Activated T-helper 1 cell treated with anti-CD3 and anti-CD28 coated beads, Interleukin-12 subunit alpha, Interleukin-12 subunit beta, Interleukin-2, Interleukin-4 antibody, amounts not matched to agents 30 ng/mL and 10 ng/mL and 1 ng/mL, durations not matched to agents 14 hours and 24 hours and 36 hours (primary cell): ENCODE measurements at places on chromosomes 11 and 22.

DNA sequence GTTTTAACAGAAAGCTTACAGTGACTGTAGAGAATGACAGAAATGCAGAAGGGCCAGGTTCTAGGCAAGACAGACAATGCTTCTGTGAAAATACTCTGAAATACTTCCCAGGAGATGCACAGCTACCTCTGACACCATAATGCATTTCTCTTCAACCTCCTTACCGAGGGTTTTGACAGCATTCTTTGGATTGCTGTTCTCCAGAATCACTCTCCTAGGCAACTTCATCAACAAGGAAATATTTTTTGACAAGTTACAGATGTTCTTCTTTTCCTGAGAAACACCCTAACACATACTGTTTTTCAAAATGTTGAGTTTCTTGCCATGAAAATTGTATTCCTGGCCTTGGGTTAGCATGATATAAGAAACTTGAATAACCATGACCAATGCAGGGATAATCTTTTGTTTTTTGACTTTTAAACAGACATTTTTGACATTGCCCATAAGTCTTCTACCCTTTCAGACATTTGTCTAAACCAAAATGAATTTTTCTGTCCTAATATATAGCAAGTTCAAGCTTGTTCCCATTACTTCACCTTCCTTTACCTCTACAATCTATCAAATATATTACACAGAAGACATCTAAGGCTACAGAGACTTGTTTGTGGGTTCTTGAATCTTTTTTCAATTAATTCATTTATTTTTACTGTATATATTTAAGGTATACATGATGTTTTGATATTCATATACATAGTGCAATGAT, 108.1 kb downstream of the CCDC34 start:
- DNase-seq, result no peak

DNA sequence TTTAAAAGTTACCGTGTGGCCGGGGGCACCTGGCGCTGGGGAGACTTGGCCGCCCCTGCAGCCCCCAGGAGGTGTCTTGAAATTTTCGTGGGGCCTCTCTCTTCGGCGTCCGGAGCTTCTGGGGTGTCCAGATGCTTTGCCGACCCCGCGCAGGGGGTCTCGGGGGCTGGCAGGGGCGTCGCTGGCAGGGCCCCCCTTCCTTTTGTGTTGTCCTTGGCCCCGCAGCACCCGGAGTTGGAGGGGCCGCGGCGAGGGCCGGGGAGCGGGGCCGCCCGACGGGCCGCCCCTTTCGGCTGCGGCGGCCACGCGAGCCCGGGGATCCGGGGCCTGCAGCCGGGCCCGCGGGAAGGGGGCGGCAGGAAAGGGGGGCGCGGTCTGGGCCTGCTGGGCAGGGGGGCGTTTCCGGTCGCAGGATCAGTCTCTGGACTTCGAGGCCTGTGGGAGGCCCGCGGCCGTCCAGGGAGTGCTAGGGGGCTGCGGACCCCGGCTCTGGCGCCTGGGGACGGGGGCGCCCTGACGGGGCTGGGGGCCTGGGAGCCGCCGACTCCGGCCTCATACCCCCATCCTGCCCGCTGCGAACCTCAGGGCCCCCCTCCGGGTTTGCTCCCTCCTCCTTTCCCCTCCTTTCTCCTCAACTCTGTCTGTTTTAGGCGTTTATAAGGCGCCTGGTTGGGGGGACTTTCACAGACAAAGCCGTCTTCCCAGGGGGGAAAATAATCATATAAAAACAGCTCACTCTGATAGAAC, 869 bp downstream of the ZC3H7B start:
- no peak for DNase-seq

DNA sequence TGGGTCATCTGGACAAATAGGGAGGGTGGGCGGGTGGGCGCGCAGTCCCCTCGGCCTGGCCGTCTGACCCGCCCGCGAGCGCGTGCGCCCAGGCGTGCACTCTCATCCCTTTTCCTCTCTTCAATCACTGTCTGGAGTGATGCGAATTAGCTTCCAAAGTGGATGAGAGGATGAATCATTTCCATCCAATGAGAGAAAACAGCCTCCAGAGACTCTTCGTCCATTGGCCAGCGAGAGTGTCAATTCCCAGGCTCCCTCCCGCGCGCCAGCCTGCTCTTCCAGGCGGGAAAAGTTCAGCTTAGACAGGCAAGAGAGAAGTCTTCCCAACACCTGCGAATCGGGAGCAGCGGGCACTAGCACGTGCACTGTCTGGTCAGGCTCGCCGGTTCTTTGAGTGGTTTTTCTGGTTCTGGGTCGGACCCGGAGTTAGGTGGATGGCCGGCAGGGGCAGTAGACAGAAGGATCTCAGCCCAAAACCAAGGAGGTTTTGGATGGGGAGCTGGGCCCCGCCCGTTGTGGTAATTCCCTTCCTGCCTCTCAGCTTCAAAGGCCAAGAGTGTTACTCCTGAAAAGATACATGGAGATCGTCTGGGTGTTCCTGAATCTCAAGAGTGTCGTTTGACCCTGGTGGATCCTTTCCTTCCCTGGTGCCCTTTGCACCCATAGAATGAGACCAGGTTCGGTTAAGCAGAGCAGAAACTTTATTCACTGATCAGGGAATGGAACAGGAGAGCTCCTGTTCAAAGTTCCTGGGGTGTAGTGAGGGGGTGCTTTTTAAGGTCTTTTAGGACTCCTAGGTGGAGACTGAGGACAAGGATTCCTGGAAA, 33.4 kb upstream of the GLYATL1 start:
- no peak for DNase-seq

- no peak for DNase-seq
Observed at GRCh38 chr11:132743601-132744000, 788.7 kb downstream of the OPCML start.

DNA sequence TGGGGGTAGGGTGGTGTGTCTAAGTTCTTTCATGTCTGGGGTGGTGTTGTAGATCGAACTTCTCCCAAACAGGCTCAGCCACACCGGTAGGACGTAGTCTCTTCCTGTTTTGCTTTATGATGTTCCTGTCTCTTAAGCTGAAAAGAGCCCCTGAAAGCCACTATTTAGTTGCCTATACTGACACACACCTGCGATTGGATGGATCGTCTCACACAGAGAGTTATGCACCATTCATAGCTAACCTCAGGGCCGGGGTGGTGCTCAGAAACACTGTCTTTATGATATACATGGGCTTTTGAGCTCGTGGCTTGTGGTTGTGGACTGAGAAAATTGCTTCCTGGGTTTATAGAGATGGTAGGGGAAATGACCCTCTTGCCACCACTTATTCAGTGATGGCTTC, 137.6 kb downstream of the TEAD1 start:
- DNase-seq, result no peak

DNA sequence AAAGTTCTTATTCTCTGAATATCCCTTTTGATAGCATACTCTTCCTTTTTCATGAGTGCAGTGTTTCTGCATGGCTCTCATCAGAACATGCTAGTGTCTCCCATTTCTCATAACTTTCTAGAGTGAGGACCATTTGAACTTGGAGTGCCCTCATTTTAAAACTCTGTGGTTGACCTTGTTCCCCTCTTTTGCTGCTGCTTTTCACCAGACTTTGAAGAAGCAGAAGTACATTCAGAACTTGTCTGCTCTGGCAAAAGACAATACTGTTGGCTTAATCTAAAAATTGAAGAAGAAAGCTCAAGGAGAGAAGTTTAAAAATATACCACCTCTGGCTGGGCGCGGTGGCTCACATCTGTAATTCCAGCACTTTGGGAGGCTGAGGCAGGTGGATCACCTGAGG, 35.0 kb downstream of the PPARA start:
- no peak for DNase-seq

DNA sequence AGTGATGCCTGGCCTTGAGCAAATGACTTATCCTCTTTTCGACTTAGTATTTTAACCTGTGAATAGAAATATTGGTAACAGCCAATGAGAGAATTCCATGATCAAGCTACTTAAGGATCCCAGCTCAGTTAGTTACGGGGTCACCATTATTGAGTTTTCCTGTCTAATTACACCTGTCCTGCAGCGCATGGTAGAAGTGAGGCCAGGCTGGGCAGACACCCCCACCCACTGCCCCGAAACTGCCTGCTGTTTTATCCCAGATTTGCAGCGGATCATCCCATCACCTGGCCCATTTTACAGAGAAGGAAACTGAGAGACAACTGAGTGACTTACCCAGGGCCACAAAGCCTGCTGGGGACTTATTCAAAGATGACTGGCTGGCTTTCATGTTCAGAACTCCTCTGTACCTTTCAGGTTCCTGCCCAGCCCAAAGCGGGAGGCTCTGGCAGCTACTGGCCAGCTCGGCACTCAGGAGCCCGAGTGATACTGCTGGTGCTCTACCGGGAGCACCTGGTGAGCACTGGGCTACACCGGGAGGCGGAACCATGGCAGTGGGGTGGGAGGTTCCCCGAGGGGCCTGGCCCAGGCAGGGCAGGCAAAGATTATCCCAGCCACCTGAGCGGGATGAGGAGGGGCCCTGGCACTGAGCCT, 1.4 kb downstream of the MUS81 start:
- no peak for DNase-seq

GRCh38 chr22:35275580-35275979, 18.3 kb downstream of the HMGXB4 start:
- DNase-seq, result no peak

DNA sequence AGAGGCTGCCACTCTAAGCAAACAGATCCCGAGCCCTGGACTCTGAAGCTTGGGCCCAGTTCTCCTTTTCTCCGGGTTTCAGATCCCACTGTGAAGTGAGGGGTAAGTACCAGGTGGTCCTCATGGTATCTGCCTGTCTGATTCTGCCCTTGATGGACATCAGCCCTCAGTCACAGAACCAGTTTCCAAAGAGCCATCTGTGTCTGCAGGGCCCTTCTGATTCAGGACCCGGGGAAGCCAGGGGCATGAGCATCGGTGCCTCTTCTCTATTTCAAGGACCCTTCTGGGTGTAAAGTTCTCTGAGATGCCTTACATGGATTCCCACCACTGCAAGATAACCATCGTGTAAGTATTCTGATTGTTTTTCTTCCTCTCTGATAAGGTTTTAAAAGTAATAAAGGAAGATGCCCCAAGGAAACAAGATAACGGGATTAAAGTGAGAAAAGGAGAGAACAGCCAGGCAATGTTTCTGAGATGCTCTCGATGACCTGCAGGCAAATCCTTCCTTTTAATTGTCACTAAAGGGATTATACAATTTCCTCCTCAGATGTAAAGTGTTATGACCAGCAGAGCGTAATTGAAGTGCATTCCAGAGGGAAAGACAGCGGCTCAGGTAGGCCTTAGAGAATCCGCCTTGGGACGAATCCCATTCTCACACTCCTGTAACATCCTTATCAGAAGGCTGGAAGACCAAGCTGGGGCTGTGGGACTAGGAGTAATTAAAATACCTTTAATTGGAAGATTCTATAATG, 924.3 kb downstream of the TBC1D22A start:
- no peak for DNase-seq

- no peak for DNase-seq
Observed at GRCh38 chr11:60744114-60744513, 12.6 kb upstream of the MS4A15 start.

DNA sequence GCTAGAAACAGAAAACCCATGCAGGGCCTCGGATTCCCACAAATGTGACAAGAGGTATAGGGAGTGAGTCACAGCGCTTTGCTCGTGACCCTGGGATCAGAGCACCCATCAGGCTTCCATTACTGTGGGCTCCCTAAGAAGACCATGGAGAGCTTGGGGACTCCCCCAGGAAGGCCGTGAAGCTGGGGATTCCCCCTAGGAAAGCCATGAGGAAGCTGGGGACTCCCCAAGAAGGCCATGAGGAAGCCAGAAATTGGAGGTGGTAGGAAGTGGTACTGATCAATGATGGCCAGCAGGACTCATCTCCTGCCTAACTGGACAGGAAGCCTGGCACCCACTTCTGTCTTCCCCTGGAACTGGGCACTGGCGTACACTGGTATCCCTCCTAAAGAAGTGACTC, 10.1 kb upstream of the DCPS start:
- DNase-seq, result no peak

DNA sequence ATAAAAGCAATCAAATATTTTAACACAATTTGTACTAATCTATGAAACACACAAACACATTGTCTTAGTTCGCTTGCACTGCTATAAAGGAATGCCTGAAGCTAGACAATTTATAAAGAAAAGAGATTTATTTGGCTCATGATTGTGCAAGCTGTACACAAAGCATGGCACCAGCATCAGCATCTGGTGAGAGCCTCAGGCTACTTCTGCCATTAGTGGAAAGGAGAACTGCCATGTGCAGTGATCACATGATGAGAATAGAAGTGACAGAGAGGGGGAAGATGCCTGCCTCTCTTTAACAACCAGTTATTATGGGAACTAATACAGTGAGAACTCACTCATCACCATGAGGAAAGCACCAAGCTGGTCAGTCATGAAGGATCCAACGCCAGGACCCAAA, 105.1 kb downstream of the GUCY1A2 start:
- DNase-seq, result no peak

- DNase-seq, result no peak
Observed at GRCh38 chr11:101487775-101488174, 96.0 kb downstream of the TRPC6 start.

DNA sequence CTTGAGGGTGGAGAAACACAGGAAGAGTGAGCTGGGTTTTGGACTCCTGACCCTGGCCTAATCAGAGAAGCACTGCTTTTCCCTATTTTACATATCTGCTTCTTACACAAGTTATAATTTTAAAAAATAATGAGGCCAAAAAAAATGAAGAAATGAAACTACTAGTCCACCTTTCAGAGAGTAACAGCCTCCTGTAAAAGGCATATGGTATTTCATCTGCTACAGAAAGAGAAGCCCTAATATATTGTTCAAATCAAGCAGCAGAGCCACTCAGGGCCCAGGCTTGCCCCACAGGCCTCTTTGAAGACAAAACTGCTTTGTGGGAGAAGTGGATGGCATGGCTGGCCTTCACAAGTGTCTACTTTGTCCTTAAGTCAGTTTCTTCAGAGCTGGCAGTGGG, 10.0 kb downstream of the DIXDC1 start:
- no peak for DNase-seq

DNA sequence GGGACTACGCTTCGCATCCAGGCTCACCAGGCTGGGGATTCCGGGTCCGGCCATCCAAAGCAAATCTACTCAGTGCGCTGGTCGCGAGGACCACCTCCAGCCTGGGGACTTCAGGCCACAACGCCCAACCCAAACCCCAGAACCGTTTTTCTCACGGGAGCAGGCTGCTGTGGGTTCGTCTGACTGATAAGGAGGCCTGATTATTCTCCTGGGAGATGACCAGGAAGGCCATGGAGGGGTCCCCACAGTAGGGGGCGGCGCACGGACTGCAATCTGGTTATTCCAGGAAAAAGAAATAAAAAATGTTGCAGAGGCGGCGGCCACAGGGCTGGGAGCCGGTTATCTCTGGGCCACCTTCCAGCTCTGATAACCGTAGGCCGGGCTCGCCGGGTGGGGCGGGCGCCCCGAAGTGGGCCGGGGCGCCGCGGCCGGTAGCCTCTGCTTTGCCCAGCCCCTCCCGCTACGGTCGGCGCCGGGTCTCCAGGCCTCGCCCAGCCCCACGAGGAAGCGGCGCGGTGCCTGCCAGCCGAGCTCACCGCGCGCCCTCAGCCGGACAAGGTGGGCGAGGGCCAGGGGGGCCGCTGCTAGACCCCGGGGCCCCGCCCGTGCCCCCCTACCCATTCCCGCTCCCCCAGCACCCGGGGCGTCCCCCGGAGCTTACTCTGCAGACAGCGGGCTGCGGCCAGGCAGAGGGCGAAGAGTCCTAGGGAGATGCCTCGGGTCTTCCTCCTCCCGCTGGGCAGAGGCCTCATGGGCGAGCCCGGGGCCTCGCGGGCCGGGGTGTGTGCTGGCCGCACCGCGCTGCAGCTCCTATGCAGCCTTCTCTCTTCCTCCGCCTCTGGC, 446 bp downstream of the VSTM5 start:
- no peak for DNase-seq

- DNase-seq, result no peak
Observed at GRCh38 chr11:30406978-30407762, 84.3 kb downstream of the ARL14EP start.

GRCh38 chr22:32024796-32025195, 18.3 kb upstream of the SLC5A1 start:
- DNase-seq, result no peak
